CD4-positive, alpha-beta T cell treated with Interleukin-6 for 4 hours (primary cell): ENCODE measurements at places on chromosomes 4 and X.

- DNase-seq: no peak
Observed at GRCh38 chr4:84483688-84484087, 15.4 kb downstream of the NKX6-1 start.

DNA sequence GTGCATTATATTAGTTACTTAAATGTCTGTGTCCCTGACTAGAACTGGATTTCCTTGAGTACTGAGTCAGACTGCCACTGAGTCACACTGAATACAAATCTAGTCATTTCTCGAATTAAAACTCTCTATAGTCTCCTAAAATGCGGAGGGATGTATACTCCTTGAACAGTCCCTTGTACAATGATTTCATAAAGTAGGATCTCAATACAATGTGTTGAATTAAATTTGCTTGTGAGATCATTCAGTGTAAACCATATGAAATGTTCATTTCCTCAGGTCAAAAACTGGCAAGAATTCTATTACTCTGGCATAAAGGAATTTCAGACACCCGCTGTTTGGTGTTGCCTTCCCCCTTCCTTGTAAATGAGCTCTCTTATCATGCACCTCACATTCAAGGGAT lies 17.5 kb upstream of the FAM241A start:
- no peak for DNase-seq

GRCh38 chr4:9988363-9988749 lies 32.9 kb downstream of the SLC2A9 start:
- no peak for DNase-seq

DNA sequence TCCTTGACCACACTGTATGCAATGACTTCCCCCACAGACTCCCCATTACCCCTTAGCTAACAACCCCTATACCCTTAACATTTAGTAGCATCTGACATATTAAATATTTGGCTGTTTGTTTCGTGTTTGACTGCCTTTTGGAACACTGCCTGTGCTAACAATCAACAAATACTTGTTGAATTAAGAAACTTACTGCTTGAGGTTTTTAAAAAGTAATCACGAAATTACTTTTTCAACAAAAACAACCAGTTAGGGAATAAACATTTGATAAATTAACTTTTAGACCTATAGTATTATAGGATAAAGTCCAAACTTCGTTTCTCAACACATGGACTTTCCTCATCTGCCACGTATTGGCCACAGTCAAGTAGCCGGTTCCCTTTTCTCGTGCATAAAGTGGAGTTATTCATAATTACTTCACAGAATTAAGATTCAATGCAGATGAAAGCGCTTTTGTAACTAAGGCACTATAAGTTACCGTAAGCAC lies 555 bp upstream of the ELMOD2 start:
- no peak for DNase-seq

DNA sequence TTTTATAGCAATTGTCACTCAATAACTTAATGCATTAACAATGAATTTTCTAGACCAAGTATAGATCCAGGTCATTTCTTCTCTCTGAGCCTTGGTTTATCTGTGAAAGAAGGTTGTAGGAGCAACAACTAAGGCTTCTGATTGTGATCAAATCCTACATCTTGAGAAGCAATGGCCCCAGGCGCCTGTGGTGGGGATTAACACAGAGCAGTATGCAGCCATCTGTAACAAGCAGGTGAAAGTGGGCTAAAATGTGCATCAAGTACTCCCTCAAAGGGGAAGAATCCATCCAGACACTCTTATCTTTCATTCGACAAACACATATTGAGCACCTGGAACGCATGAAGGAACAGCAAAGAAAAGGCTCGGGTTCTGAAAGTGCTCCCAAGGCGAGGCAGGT lies 19.1 kb upstream of the SETD7 start:
- no peak for DNase-seq

DNA sequence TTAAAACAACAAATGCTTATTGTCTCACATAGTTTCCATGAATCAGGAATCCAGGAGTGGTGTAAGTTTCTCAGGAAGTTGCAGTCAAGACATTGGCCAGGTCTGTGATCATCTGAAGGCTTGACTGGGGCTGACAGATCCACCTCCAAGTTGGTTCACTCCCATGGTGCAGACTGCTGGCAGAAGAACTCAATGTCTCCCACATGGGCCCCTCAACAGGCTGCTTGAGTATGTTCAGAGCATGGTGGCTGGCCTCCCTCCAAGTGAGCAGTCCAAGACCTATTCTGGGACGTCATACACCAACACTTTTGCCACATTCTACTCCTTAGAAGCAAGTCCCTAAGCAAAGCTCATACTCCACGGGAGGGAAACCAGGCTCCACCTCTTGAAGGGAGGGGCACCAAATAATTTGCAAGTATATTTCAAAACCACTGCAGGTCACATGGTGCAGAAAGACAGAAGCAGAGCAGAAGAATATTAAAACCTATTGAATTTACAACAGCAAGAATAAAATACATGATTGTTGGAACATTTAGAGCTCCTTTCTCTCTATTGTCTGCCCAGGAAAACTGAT lies 35.3 kb downstream of the LGI2 start:
- DNase-seq: no peak

GRCh38 chr4:58216461-58216860 lies 1106.3 kb upstream of the IGFBP7 start:
- no peak for DNase-seq

GRCh38 chr4:26150948-26151347 lies 169.9 kb upstream of the RBPJ start:
- no peak for DNase-seq

DNA sequence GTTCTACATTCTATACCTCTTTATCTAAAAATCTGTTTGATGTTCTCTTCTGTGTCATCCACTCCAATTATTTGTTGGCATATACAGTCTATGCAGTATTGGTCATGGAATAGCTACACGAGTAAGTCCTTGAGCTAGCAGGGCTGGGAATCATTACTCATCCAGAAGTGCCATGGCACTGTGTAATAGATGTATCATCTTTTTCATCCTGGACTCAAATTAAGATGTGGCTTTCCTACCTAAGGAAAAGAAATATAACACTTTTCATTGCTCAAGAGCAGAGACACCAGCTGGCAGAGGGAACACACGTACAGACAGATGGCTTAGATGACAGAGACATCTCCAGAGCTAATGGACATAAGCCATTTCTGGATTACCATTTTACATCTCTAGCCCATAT lies 159.8 kb downstream of the FAM13A start:
- no peak for DNase-seq

DNA sequence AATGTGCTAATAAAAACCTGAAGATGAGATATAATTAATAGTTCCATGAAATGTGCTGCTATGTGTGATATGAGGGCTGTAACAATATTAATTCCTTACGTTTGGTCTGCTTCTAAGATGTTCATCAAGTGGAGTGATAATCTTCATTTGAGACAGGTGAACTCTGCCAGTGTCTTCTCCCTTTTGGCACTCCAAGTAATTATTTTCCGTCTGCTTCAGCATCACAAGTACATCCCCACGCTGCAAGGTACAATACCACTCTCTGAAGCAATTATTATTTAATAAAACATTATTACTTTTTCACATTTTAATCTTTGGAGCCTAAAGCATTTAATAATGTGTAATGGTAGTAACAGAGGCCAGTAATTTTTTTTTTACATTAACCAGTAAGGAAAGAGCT lies 44.4 kb downstream of the RPS3A start:
- no peak for DNase-seq

- DNase-seq: no peak
Observed at GRCh38 chr4:98406819-98407218, 145.6 kb downstream of the RAP1GDS1 start.

GRCh38 chrX:140712413-140713173 lies 3.0 kb downstream of the LINC00632 start:
- peak; percentile 27 for DNase-seq

DNA sequence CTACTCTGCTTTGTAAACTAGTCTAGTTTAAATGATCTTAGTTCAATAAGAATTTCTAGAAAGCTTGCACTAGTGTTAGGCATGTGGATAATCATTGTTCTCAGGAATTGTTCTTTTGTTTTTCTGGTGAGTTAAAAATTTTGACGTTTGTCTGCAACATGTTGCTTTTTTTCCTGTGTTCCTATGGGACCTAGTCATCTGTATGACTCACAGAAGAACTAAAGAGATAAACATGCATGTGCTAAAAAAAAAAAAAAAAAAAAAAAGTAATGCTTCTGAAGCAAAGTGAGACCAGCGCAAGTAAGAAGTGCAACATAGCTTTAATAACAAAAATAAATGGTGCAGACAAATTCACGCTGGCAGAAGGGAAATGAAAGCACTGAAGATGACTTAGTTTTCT lies 471.2 kb downstream of the IQCM start:
- DNase-seq: no peak

DNA sequence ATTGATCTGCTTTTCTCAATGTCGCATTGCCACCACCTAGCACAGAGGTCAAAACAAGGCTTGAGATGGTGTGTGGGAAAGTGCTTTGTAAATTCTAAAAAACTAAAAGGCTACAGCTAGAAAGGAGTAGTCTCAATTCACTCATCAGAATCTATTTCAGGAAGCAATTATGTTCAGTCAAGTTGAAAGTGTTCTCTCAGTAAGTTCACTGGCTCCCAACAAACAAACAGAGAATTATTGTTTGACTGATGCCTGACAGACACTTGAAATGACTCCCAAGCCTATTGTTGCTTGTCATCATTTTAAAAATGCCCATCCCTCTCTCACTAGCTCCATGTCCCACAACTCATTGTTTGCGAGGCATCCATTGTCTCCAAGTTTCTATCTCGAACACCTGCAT lies 419.6 kb upstream of the CPEB2 start:
- no peak for DNase-seq

- DNase-seq: no peak
Observed at GRCh38 chr4:156615066-156615531, 356.5 kb downstream of the PDGFC start.

GRCh38 chr4:39020130-39020529 lies 12.1 kb downstream of the TMEM156 start:
- DNase-seq: no peak

DNA sequence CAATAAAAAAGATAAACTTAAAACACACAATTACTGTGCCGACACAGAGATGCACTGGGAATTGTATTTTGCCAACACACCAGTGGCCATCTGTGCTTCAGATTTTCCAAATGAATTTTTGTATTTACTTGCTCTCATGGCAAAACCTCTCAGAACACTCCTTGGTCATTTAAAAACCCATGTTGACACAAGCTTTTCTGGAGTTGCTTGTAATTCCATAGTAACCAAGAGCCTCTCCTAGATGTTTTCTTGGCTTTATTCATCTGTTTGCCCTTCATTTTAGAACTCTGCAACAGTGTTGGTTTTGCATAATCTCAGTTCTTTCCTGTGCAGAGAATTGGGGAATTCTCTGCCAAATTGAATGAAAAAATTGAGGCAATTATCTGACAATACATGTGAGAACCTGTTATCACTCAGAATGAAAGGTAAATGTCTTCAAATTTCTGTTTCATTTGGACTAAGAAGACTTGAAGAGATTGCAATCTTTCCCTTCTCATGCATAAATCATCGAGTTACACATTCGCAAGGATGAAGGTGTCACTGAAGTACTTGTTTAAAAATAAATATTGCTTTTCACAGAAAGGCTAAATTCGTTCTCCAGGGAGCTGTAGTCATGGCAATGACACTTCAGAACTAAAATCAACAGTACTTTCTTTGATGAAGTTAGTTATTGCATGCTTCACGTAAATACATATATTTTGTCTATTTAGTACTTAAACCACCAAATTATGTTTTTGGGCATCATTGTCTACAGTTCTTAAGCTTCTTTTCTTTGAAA lies 301.8 kb upstream of the CTSO start:
- no peak for DNase-seq

GRCh38 chr4:33566649-33567048 lies 2677.7 kb downstream of the ARAP2 start:
- DNase-seq: no peak

DNA sequence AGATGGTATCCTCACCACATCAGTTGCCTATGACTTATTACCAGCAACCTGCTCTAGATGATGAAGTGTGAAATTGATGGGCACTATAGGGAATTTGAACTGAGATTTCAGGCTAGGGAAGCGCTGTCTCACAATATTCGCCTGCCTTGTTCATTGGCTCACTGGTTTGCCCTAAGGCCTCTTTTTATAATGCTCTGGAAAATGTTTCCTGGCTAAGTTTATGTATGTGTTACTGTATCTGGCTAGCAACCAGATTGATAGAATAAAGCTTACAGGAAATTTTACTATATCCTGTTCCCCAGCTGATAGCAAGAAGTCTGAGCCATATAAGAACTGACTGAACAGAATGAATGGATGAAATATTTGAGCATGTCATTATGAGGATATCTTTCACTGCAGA lies 71.6 kb downstream of the GSTCD start:
- no peak for DNase-seq

DNA sequence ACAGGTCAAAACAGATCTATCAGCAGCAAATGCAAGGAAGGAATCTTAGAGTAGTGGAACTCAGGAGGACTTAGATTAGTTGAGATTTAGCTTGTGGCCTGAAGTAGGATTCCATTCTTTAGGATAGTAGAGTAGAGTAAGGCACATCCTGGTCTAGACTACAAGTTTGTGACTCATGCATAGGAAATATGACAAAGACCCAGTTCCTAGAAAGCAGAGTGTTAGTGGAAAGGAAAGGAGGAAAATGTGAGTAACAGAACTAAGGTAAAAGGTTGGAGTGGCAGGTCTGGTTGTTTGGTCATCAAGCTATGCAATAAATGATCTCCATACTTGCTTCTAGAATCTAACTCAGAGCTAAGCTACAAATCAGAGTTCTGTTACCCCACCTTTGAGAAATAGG lies 595.0 kb downstream of the ACTRT1 start:
- no peak for DNase-seq

GRCh38 chr4:177127658-177128057 lies 182.0 kb upstream of the NEIL3 start:
- DNase-seq: no peak

GRCh38 chr4:62130637-62131036 lies 930.5 kb downstream of the ADGRL3 start:
- no peak for DNase-seq

DNA sequence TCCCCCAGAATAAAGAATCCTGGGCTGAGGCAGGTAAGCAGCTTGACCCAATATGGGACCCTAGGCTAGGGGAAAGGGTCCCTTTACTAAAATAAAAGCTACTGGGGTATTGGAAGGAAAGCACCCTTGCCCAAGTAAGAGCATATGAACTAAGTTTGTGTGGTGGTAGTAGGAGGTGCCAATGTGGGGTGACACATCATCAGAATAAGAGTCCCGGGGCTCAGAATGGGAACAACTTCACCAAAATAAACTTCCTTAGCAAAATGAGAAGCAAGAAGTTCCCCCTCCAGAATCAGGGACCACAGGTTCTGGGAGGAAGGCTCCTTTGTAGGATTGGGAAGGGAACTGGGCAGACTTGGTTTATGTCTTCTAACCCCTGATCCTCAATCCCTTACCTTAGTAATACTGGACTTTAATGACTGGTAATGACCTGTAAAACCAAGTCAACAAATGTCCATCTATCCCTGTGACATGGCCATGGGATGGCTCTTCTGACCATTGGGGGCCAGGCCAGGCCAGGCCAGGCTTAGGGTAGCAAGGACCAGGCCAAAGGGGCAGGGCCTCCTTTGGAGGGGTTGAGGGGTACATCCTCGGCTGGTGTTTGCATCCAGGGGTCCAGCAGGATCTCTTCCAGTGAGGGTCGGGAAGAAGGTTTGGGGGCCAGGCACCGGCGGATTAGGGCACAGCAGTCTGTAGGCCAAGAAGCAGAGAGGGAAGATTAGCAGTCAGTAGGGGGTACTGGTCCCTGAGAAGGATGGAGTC lies 2.3 kb upstream of the SLC35A2 start:
- no peak for DNase-seq

- no peak for DNase-seq
Observed at GRCh38 chrX:7514871-7515599, 327.9 kb upstream of the VCX start.

- DNase-seq: no peak
Observed at GRCh38 chr4:184906480-184907097, 80.8 kb upstream of the ACSL1 start.

GRCh38 chr4:120716346-120716745 lies 206.2 kb downstream of the PRDM5 start:
- DNase-seq: no peak
